NCI-H510A (cell line): ENCODE measurements at places on chromosomes 11 and 22.

- DNase-seq = no peak
These were observed 11.5 kb upstream of the MUC15 start for GRCh38 chr11:26583550-26583949.

GRCh38 chr11:133945087-133945974 is 11.4 kb downstream of the IGSF9B start:
- DNase-seq = no peak

DNA sequence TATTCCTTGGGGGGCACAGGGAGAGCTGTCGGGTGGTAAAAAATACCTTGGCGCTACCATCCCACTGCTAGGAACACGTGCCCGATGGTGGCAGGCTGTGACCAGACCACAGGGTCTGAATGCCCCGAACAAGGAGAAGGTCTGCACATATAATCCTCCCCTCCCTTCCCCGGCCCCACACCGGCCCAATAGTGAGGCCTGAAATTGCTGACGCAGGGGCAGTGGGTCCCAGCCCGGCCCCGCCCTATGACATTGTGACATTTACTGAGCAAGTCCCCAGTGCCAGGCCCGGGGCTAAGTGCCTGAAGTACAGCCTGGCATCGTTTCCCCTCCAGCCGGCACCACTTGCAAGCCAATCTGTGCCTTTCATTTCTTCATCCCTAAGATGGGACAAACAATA is 19.5 kb downstream of the MN1 start:
- no peak for DNase-seq

GRCh38 chr22:25554238-25554671 is 10.2 kb upstream of the GRK3 start:
- DNase-seq = no peak

GRCh38 chr11:62269654-62270278 is at the start of gene SCGB2A2:
Gene SCGB2A2 (plus strand): TSS chr11:62270158. CDS start chr11:62270217, 59 bp downstream.
- DNase-seq = no peak

DNA sequence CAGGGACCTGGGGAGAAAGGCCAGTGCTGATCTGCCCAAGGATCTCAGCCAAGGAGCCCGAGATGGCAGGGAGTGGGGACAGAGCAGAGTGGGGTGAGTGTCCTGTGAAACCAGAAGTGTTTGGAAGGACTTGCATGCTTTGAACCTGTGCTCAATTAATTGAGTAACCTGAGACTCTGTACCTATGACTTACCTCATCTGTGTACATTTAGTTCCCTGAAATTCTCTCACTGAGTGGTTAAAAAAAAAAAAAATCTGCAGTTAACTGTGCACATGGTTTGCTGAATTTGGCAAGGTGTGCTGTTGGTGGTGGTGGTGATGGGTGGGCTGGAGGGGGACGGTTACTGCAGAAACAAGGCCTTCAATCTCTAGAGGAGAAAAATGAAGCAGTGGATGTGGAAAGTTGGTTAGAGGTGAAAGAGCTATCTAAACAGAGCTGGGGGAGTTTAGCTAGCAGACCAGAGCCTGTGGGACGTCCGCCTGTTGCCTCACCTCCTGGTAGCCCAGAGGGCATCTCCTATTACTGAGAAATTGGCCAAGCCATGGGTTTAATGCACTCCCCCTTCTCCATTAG is 8.3 kb upstream of the SORL1-AS1 start:
- DNase-seq = no peak

DNA sequence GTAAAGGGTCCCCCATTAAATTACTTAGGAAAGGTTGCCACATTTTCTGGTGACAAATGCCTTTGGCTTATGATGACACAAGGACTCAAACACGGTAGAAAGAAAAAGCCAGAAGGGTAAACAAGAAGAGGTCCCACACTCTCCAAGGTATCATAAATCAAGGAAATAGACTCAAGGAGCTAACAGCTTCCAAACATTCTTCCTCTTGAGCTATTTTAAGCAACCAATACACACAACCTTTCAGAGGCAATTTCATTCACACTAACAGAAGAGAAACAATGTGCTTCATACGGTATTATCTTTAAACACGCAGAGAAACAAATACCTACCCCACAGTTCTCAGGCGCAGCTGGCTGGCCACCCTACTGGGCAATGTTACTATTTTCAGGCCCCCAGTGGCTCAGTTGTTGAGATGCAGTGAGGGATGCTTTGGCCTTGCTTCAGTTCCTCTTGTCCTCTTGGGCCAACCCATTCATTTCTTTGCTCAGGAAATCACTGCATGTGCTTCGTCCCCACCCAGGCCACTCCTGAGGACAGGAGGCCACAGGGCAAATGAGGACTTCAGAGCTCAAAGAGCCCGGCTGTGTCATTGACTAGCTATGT is 15.8 kb downstream of the ABTB2 start:
- no peak for DNase-seq

GRCh38 chr22:28799606-28800307 is 612 bp downstream of the XBP1 start:
- no peak for DNase-seq

DNA sequence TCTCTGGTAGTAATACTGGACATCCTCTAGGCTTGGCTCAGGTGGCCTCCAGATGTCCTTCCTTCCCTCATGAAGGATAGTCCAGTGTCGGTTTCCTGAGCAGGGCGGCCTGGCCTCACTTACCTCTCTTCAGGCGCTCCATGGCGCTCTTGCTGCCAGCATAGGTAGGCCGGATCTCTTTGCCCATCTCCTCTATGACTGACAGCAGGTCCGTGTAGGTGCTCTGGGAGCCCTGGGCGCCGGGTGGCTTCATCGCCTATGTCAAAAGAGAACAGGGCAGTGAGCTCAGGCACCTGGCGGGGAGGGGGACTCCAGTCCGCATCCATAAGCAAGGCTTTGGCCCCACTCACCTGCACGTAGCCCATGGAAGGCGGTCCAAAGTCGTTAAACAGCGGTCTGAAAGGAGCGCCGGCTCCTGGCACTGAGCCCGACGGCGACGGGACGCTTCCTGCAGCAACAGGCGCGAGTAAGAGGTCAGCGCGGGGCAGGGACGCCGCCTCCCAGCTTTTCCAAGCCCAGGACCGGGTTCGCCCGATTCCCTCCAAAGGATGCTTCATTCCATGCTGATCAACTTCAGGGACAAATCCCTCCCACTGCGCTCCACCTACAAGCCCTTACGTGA is 609 bp downstream of the CDK2AP2 start:
- DNase-seq = no peak

- DNase-seq = peak; percentile 42
These were observed 1.2 kb upstream of the TYMP start for GRCh38 chr22:50530877-50531545.

GRCh38 chr22:49233507-49234100 is 594.1 kb downstream of the BRD1 start:
- DNase-seq = no peak

DNA sequence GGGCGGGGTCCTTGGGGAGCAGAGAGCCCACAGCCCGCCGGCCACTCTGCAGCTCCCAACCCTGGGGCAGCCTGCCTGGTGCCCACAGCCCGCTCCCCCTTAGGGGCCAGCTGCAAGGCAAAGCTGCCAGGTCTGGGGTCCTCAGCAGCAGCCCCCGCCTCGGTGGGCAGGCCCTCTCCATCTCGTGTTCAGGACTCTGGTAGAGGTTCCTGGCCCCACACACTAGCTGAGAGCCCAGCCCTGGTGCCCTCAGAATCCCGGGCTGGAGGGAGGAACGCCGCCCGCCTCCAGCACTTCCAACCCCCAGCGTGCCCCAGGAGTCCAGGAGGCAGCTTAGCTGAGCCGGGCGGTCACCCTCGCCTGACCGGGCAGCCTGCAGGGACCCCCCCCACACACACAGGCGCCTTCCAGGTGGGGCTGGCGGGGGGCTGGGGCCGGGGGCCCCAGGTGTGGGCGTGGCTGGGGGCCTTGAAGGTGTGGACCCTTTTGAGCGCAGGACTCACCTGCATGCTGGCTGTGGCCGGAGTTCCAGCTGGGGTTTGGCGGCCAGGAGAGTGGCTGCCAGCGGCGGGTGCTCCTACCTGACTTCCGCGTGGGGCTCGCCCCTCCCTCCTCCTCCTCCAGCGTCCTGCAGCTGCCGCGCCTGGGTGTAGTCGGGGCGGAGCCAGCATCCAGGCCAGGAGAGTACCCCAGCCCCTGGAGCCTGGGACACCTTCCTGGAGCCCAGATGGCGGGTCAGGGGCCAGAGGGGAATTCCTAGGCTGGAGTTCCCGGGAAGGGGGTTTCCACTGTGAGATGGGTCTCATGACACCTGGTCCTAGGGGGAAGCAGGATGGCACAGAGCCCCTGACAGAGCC is at the start of gene ANO9:
Gene ANO9, minus strand, starts transcription at position 594 of the 857 bp plus-strand sequence. Its CDS starts 85 bp downstream, at position 509.
- peak; percentile 60 for DNase-seq

GRCh38 chr11:106381895-106382294 is 304.4 kb downstream of the AASDHPPT start:
- DNase-seq = no peak

GRCh38 chr22:29625090-29625825 is 21.8 kb downstream of the NF2 start:
- DNase-seq = no peak

GRCh38 chr11:21811572-21811971 is 381.3 kb upstream of the ANO5 start:
- no peak for DNase-seq

DNA sequence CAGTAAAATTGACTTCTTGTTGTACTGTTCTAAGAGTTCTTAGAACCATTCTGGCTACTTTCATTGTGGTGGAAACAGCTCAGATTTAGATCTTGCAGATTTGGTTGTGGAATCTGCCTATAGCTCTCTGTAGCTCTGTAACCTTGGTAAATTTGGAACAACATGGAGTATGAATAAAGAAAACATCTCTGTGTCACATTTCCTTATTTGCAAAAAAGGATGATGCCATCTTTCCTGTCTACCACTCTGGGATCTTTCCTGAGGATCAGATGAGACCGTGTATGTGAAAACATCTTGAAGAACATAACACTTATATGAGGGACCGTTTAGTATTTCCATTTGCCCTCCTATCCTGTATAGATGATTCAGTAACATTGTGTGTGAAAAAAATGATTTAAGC is 9.1 kb downstream of the ACRV1 start:
- DNase-seq = no peak

DNA sequence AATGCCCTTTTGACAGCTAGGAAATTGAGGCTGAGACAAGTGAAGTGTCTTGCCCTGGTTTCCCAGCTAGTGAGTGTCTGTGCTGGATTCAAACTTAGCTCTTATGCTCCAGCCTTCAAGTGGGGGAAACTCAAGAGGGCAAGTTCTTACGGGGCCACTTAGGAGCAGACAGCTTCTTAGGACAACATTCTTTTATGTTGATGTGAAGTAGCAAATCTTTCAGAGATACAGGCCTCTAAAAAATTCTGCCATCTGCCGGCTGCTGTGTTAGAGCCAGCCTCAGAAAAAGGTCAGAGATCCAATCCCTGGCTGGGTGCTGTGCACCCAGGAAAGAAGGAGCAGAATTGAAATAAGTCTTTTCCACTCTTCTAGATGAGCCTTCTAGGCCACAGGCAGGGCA is 26.6 kb downstream of the TIMP3 start:
- no peak for DNase-seq

DNA sequence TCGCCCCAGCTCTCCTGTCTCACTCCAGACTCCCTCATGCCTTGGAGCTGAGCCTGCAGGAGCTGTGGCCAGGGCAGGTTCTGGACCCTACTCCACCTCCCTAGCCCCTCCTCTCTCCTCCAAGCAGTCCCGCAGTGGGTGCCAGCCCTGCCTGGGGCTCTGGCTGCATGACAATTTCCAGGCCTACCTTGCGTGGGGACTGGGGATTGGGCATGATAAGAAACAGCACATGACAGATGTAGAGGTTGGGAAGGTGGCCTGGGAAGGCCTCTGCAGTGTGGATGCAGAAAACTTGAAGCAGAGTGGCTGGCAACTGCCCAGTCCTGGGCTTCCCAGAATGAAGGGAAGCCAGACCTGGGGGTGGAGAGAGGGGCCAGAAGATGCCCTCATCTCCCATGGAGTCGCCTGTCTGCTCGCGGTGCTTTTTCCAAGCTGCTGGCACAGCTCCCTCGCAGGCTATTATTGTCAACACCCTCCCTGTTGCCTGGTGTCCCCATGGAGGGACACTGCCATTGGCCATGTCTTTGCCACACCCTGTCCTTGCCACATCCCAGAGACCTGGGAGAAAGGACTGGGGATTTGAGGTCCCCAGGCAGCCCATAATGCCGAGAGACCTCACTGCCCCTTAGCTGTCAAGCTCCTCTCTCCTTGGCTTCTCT is 48.9 kb upstream of the CDON start:
- no peak for DNase-seq

GRCh38 chr22:43432883-43433415 is 21.1 kb downstream of the MPPED1 start:
- DNase-seq = no peak

- DNase-seq = no peak
These were observed 539.2 kb downstream of the ETS1 start for GRCh38 chr11:128048121-128048520.

DNA sequence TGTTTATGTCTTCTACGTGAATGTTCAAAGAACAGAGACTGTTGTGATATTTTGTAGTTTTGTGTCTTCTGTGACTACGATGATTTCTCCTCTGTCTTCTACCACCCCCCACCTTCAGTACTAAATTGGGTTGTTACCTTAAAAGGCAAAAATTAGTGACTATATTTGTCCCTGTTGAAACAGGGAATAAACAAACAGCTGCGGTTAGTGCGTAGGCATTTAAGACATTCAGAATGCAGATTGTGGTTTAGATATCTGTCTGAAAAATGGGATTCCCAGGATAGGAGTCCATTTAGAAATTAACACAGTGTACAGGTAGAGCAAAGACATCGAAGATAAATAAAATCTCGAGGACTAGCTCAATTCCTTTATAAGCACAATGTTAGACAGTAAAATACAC is 15.6 kb upstream of the ARHGAP42 start:
- no peak for DNase-seq

- no peak for DNase-seq
These were observed 18.8 kb upstream of the NUP50 start for GRCh38 chr22:45144916-45145315.

DNA sequence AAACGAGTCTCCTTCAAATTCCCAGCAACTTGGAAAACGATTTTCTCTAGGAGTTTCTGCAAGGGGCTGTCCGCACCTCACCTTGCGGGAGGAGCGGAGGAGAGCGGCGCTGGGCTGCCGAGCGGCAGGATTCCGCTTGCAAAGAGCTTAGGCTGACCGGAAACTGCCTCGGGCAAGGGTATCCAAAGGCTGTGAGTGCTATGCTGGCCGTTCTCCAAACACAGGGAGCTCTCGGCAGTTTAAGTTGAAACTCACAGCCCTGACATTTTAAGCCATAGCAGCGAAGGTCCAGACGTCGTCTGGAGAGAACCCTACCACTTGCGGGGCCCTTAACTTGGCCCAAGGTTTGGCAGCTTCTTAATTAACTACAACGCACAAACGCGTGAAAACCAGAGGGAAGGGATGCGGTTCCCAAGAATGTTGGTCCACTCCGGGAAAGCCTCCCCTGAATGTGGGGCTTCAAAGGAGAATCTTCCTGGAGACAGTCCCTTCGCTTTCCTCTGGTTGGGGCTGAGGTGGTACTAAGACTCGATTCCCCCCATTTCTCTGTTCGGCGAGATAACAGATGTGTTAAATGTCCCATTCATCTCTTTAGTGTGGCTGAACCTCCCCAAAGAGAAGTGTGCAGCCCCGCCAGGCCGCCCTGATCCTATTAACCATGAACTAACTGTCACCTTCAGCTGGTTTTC is 1.1 kb upstream of the DBX1 start:
- no peak for DNase-seq

GRCh38 chr11:65868076-65868667 is 4.4 kb downstream of the EFEMP2 start:
- DNase-seq = no peak

- DNase-seq = no peak
These were observed 3.4 kb upstream of the NDUFC2 start for GRCh38 chr11:78083021-78083420.
